ENCODE measurements at places on chromosomes 3 and 15. TPM values are rescaled to one million over a fixed set of nuclear protein-coding genes. Genes with fewer than 3 reads are reported as not detected.

GRCh38 chr3:41138146-41138545 lies 61.2 kb upstream of the CTNNB1 start:
- DNase-seq, result no peak

DNA sequence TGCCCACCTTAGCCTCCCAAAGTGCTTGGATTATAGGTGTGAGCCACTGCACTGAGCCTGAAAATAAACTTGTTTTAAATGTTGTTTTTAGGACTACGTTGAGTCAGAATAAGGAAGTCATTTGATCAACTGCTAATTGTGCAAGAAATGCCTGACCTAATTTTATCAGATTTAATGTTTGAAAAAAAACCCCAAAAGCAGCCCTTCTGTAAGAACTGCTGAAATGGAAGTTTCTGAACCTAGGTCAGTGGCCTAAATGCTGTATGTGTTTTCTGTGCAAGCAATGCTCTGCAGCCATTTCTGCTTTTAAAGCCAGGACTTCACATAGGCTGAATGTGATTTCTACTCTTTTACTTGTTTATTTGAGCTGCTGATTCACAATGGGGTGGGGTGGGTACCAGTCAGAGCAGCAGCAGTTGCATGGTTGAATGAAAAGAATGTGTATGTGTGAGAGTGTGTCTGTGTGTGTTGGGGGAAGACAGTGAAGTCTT lies 6.6 kb downstream of the GPX1 start:
- DNase-seq, result peak; percentile 37

The GMPS gene
- 11.5 TPM for polyA plus RNA-seq

- DNase-seq, result no peak
Measured at GRCh38 chr15:39132070-39132469, 448.8 kb upstream of the THBS1 start.

DNA sequence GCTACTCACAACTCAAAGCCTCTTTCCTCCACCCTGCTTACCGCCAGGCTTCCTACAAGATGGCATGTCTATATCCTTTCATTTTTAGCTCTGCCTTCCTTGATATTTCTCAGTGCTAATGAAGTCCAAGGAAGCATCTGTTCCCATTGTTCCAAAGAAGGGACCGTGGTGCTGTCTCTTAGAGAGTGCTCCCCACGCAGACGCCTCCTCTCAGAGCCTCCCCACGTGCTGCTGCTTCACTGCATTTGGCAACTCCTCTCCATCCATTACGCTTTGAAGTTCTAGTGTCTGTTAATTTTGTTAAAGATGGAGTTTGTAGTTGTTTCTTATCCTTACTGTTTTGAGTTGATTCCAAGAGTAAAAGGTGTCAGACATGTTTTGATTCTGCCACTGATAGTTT lies 26.2 kb downstream of the GNB4 start:
- no peak for DNase-seq

GRCh38 chr15:69976366-69976994 lies 121.2 kb downstream of the TLE3 start:
- DNase-seq, result peak; percentile 29

DNA sequence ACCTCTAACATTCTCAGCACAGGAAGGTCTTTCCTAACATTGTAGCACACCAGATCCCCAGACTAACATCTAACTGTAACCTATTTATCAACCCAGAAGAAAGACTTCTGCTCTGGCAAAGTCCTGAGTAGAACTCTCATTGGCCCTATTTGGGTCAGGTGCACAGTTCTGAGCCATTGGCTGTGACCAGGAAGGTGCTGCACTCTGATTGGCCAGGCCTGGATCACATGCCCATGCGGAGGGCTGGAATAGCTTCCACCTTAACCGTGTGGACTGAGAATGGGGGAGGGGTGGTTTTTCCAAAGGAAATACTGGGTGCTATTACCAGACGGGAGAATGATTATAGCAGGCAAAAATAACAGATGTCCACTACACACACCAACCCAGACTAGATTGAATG lies 11.5 kb downstream of the FEZF2 start:
- no peak for DNase-seq

The UBE2E2 gene
- polyA plus RNA-seq, result 10.7 TPM

The SLC28A2 gene
- not detected for polyA plus RNA-seq

The GOLGA6A gene
- polyA plus RNA-seq, result not detected

DNA sequence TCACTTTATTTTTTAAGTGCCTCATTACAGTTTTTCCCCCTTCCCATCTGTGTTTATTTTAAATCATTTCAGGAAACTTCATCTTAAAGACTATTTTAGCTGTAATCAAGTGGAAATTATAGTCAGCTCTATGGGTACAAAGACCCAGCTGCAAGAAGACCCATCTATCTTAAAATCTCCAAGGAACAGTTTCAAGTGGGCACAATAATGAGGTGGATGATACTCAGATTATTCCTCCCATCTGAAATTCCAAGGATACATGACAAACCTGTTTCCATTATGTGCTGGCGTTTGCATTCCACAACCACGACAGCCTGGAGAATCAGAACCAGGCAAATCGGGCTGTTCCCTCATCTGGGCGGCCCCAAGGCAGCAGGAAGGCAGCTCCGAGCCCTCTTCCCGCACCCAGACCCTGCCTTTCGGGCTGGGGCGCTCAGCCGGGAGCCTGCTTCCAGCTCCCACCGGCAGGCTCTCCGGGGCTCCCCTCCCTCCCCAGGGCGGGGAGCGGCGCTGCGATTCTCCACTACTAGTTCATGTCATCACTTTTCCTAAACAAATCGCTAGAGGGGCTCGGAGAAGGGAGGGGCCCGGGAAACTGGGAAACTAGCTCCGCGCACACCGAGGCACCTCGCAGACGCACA lies at the start of gene MGLL:
Gene MGLL, minus strand, starts transcription at position 475 of the 641 bp plus-strand sequence. Its CDS starts 197 bp downstream, at position 278.
- DNase-seq, result peak; percentile 35

The SYNM gene
- polyA plus RNA-seq, result 25.0 TPM

The TMC3 gene
- 0.04 TPM for polyA plus RNA-seq

DNA sequence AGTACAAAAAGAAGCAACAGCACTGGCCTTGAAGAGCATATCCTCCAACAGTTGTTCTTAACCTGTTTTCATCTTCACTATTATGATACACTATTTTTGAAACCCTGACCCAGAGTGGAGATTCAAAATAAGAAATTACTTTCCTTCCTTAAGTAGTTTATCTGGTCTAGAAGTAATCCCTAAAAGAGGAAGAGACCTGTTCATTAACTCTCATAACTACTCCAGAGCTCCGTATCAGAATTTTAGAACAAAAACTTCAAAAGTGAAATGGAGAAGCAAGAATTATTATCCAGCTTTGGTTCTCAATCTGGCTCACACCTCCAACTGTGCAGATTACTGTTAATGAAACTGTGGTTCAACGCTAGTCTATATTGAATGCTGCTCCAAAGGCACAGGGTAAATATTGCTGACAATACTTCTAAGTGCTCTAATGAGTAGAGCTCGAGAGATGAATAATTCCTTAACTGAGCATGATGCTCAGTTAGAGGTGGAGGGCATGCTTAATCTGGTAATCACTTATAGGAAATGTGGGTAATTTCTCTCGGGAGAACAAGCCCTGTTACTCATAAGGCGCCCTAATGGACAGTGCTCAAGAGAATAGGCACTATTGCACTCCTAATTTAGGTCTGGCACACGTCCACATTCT lies 5.2 kb downstream of the LCMT2 start:
- DNase-seq, result no peak

The PLAAT1 gene
- polyA plus RNA-seq, result 5.6 TPM

The SKOR1 gene
- 1.1 TPM for polyA plus RNA-seq

The GMNC gene
- polyA plus RNA-seq, result 0.18 TPM

The TNIK gene
- polyA plus RNA-seq, result 4.9 TPM

DNA sequence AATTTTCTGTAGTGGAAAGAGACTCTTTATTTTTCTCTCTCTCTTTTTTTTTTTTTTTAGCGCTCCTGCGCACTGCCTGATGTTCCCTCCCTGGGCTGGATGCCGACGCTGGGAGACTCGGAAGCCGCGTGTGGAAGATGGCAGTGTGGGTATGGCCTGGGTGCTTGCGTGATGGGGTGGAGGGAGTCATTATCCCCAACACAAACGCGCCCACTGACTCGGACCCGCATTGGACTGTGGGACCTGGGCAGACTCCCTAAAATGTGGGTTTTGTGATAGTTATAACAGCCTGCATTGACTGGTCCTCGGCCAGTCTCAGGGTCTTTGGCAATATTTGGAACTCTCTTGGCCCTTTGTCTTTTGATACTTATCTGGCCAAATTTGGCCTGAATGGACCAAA lies 157.9 kb downstream of the TJP1 start:
- DNase-seq, result no peak

The ANKRD63 gene
- polyA plus RNA-seq, result not detected

- DNase-seq, result no peak
Measured at GRCh38 chr3:171982828-171983227, 56.5 kb upstream of the FNDC3B start.

DNA sequence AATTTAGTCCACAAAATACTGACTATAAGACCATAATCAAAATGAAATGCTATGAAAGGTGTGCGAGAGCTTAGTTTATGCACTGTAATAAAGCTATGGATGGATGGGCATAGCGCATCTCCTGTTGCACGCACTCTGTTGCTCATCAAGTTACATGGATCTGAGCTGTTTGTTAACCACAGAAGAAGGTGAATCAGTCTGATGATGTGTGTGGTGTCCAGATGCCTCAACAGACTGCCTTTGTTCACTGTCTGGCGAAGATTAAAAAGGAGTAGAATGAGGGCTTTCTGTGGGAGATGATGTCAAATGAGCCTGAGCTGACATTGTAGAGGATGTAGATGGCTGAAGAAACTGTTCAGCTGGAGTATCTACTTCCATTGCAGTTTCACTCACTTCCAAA lies 36.1 kb downstream of the NSMCE3 start:
- no peak for DNase-seq

- DNase-seq, result no peak
Measured at GRCh38 chr3:197547306-197548011, 8.3 kb downstream of the BDH1 start.

GRCh38 chr3:189389346-189389745 lies 217.6 kb downstream of the TPRG1 start:
- no peak for DNase-seq

DNA sequence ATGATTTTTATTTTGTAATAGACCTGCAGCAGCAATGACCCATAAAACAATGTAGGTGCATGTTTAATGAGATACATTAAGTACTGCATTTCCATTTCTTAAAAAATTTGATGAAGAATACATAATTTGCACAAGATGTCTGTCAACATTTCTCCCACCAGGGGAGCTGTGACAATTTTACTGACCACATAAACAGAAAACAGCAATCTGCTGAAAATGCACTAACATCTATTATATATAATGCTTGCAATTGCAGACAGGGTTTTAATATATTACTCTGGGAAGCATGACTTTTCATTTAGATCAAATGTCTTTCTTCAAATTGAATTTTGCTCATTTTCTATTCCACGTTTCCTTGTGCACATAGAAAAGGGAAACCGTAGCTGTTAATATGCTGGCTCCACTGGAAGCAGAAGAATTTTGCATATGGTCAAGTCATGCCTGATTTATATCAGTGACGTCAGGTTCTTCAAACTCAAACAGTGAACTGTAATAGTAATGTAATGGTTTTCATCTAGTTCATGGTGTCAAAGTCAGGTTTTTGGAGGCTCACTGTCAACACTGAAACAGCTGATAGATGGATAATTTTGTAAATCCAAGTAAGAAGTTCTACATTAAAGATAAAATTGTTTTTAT lies 79.8 kb upstream of the IGF1R start:
- no peak for DNase-seq

DNA sequence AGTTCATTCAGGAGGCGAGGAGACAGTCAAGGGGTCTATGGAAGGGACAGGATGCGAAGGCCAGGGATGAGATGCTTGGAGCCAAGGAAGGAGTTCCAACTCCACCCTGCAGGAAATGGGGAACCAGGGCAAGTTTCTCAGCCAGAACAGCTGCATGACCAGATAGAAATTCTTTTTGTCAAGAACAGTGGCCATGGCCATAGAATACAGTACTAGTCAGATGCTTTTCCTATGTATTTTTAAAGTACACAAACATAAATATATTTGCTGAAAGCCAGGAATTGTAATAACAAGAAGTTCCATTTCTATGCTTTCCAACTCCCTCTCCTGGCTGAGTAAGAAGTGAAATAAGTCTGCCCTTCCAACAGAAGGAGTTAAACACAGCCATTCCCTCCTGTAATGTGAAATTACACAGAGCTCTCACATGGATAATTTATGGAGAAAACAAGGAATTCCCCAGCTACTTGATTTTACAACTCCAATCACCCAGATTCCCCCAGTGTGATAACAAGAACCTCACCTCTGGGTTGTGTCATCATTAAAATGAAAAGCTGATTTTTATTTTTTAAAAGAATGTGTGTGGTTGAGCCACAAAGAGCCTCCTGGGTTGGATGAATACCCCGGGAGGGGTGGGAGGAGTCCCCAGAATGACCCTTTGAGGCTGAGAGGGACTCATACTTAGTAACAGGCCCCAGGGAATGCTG lies 124.6 kb upstream of the ARHGEF3 start:
- DNase-seq, result no peak

The LZTFL1 gene
- polyA plus RNA-seq, result 4.2 TPM

- no peak for DNase-seq
Measured at GRCh38 chr3:4575381-4575780, 82.2 kb downstream of the ITPR1 start.

The GOLGA8M gene
- polyA plus RNA-seq, result 2.0 TPM

DNA sequence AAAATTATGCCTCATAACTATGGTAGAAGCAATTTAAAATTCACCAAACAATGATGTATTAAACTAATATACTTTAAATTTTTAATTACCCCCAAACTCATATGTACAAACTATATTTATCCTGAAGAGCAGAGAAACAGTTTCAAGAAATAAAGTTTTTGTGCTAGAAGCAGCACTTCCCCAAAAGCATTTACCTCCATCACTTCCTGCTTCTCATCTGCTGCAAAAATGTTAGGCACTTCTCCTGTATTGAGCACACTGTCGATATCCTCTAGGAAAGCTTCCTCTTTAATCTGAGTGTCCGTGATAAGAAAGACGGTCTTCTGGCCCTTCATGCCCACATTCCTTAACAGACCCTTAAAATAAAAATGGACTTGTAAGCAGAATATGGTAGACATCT lies 101.5 kb upstream of the ASB14 start:
- DNase-seq, result no peak

DNA sequence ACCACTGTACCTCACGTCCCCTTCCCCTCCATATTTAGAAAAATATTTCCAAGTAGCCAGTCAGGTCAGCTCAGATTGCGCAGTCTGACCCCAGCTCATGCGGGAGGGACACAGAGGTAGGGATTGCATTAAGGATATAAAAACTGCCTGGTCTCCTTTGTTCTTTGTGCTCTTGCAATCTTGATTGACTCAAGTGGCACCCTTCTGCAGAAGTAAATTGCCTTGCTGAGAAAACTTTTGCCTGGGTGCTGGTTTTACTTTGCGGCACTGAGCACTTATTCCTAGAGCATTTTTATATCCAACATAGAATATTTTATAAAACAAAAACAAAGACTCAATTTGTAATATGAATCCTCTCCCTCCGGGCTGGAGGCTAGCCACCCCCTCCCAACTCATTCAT lies 54.8 kb downstream of the BTD start:
- no peak for DNase-seq

The PCLAF gene
- polyA plus RNA-seq, result 1.6 TPM

The P2RY14 gene
- 0.40 TPM for polyA plus RNA-seq

Measured in adrenal gland (tissue), 19 donors.